Prostate gland (tissue), 2 donors: ENCODE measurements at places on chromosomes 12 and 14. TPM values are rescaled to one million over a fixed set of nuclear protein-coding genes. Genes with fewer than 3 reads are reported as not detected.

The LRRC10 gene
- not detected for total RNA-seq

DNA sequence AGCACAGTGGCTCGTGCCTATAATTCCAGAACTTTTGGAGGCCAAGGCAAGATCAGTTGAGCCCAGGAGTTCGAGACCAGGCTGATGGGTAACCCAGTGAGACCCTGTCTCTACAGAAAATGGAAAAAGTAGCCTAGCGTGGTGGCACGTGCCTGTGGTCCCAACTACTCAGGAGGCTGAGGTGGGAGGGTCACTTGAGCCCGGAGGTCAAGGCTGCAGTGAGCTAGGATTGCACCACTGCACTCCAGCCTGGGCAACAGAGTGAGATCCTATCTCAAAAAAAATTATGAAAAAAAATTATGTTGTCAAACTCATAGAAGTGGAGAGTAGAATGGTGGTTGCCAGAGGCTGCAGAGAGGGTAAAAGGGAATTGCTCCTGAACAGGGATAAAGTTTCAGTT is 3.6 kb upstream of the LRCOL1 start:
- no peak overlapping the region for H3K4me3 ChIP-seq
- no peaks in the 10 kb centered on the region for H3K36me3 ChIP-seq
- no peaks in the 10 kb centered on the region for H3K27me3 ChIP-seq
- no peaks in the 10 kb centered on the region for H3K4me1 ChIP-seq
- H3K27ac ChIP-seq = no peak overlapping the region

The SLC17A8 gene
- total RNA-seq = not detected

GRCh38 chr14:73886449-73887317 is at the start of gene ZNF410:
Gene ZNF410 (plus strand): TSS chr14:73886859. CDS start chr14:73892176, 5,317 bp downstream.
- H3K36me3 ChIP-seq = no peaks in the 10 kb centered on the region
- H3K4me3 ChIP-seq = peak within 1 kb of the TSS; percentile 74
- no peaks in the 10 kb centered on the region for H3K27me3 ChIP-seq
- DNase-seq = peak; percentile 92
- peaks cover 3% of the 10 kb centered on the region for H3K4me1 ChIP-seq
- H3K27ac ChIP-seq = peak within 1 kb of the TSS; percentile 92

The E2F7 gene
- total RNA-seq = 0.36 TPM

GRCh38 chr12:124884587-124885438 is 21.1 kb upstream of the SCARB1 start:
- H3K27me3 ChIP-seq = no peaks in the 10 kb centered on the region
- H3K27ac ChIP-seq = no peak overlapping the region
- H3K36me3 ChIP-seq = no peaks in the 10 kb centered on the region

DNA sequence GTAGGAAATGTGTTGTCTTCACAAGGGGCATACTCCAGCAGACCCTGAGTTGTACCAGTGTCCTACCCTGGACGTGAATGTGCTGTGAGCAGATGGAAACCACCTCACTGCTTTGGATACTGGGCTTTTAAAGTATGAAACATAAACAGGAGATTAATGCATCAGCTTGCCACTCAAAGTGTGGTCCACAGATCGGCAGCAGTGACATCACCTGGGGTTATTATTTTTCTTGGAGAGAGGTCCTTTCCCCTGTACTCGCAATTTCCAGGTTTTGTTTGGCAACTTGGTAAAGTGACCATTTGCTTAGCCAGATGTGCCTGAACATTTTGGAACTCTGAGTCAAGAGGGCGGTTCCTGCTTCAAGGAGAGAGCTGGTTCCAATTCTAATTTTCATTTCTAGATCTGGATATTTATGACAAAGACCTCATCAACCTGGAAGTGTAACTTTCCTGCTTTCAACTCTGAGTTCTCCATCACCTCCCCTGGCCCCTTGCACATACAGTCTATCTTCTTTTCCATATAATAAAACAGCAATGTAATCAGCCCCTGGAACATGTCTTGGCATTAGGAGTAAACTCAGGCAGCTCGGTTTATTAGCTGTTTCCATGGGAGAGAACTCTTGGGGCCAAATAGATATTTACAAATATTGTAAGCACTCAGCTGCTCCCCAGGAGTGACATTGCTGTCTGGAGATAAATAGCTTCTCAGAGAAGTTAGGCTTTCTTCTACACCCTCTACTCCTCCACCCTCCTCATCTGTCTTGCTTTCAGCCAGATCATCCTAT is 237.0 kb upstream of the TBX3 start:
- H3K27ac ChIP-seq = no peak overlapping the region
- H3K27me3 ChIP-seq = no peaks in the 10 kb centered on the region
- no peak for DNase-seq
- H3K4me3 ChIP-seq = no peak overlapping the region
- H3K4me1 ChIP-seq = no peaks in the 10 kb centered on the region

- no peaks in the 10 kb centered on the region for H3K4me1 ChIP-seq
- H3K27ac ChIP-seq = no peak overlapping the region
- DNase-seq = no peak
- no peak overlapping the region for H3K4me3 ChIP-seq
Measured at GRCh38 chr14:39025810-39026627, 77.0 kb downstream of the SEC23A start.

- DNase-seq = no peak
- H3K36me3 ChIP-seq = no peaks in the 10 kb centered on the region
- H3K4me3 ChIP-seq = no peak overlapping the region
- peaks cover 17% of the 10 kb centered on the region for H3K4me1 ChIP-seq
Measured at GRCh38 chr12:120101182-120101581, 15.4 kb downstream of the RAB35 start.

The ANKRD33 gene
- total RNA-seq = not detected

The GARIN6 gene
- 1.1 TPM for total RNA-seq

The YLPM1 gene
- total RNA-seq = 39.0 TPM

GRCh38 chr14:91985521-91986255 is 38.2 kb upstream of the FBLN5 start:
- H3K27me3 ChIP-seq = no peaks in the 10 kb centered on the region

The KRT73 gene
- total RNA-seq = not detected

The DLK1 gene
- total RNA-seq = 100.0 TPM

DNA sequence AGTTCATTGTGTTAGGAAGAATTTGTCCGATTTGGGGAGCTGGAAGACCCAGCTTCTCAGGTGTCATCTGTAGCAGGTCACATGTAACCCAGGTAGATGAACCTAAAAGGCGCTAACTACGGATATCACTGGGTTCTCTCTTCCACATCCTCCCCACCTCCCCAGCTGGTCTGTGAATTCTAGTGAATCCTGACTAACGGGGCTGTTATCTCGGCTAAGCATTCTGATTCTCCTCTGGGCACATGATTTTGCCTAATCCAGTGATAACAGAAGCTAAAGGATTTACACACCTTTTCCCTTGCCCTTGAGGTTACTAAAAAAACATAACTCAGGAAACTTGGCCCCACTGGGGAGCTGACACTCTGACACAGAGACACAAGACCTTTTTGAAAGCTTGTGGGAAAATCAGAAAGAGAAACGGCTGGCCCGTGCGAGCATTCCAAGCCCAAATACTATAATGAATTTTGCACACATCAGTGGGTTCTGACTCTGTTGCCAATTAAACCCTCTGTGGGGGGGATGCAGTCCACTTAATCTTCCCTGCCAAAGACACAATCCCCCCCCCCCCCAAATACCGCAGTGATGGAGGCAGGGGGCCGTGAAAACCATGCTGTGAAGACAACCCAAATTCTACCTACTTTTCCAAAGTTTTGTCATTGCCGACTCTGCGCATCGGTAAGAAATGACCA is 81.0 kb upstream of the FZD10 start:
- H3K36me3 ChIP-seq = no peaks in the 10 kb centered on the region
- DNase-seq = no peak
- H3K27me3 ChIP-seq = no peaks in the 10 kb centered on the region
- H3K27ac ChIP-seq = no peak overlapping the region
- H3K4me3 ChIP-seq = no peak overlapping the region

- DNase-seq = no peak
- H3K27me3 ChIP-seq = no peaks in the 10 kb centered on the region
- H3K4me3 ChIP-seq = no peak overlapping the region
- no peaks in the 10 kb centered on the region for H3K4me1 ChIP-seq
Measured at GRCh38 chr14:104332634-104333270, 194.4 kb downstream of the KIF26A start.

The SIX6 gene
- total RNA-seq = 0.05 TPM
